ENCODE measurements at places on chromosomes 6 and 20. TPM values are rescaled to one million over a fixed set of nuclear protein-coding genes. Genes with fewer than 3 reads are reported as not detected.

The TRAPPC3L gene
- not detected for total RNA-seq

DNA sequence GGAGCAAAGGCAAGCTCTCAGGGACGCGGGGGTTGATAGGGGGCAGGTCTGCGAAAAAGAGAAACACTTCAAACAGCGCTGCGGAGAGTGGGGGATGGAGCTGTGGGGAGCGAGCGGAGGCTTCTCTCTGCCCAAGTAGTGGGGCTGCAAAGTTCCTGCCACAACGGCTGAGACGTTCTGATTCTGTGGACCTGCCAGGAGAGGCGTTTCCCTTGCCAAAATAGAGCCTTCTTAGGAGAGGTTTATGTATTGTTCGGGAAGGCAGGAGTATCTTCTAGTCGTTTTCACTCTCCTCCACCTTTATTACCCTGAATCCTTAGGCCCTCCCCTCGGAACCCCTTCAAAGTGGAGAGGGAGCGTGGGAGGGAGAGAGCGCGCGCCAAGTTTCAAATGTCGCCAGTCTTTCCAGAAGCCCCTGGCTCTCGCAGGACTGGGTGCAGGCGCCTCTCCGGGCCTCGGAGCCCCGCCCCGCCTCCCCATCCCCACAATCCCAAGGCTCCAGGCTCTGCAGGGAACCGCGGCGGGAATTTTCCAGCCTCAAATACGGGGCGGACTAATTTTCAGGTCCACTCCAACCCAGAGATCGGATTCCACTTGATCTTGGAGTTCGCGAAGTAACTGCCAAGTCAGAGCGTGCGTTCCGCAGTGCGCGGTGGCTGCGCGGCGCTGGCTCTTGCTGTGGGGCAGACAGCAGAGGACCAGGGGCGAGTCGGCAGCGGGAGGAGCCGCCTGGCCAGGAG, 10.0 kb upstream of the POU3F2 start:
- DNase-seq = no peak

GRCh38 chr6:152969688-152970418, 13.0 kb downstream of the FBXO5 start:
- no peak for DNase-seq

GRCh38 chr6:145899915-145900569, 64.1 kb downstream of the SHPRH start:
- no peak for DNase-seq

DNA sequence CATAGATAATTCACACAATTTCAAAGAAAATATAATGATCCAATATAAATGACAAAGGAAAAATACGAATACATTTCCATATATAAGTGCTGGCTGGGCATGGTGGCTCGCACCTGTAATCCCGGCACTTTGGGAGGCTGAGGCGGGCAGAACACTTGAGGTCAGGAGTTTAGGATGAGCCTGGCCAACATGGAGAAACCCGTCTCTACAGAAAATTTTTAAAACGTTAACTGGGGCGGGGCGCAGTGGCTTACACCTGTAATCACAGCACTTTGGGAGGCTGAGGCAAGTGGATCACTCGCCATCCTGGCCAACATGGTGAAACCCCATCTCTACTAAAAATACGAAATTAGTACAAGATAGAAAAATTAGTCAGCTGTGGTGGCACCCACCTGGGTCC, 14.9 kb upstream of the MAPK13 start:
- DNase-seq = no peak

DNA sequence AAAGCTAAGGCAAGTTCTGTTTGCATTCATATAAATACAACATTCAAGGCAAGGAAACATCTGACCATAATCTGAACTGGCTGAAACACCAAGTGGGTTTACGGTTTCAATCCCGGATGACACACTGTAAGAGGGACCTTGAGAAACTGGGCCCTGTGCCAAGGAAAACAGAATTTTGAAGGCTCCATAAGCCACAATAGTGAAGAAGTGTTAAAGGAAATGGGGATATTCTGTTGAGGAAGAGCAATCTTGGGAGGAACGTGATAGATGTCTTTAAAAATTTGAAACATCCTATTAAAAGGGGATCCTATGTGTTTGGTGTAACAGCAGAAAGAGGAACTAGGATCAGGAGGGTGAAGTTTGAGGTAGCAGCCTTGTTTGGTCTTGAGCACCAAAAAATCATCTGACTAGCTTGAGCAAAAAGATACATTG, 82.4 kb upstream of the TAB2 start:
- DNase-seq = no peak

DNA sequence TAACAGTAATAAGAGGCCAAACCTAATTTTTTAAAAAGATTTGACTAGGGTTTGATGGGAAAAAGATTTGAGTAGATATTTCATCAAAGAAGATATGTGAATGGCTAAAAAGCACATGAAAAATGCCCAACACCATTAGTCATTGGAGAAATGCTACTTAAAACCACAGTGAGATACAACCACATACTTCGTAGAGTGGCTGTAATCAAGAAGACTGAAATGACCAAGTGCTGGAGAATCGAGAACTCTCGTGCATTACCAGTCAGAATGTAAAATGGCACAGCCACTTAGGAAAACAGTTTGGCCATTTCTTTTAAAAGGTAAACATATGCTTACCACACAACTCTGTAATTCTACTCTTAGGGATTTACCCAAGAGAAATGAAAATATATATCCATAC, 175.5 kb downstream of the EYA2 start:
- DNase-seq = no peak

The CPNE1 gene
- total RNA-seq = 283 TPM

GRCh38 chr6:157759028-157759427, 64.0 kb upstream of the SNX9 start:
- no peak for DNase-seq

DNA sequence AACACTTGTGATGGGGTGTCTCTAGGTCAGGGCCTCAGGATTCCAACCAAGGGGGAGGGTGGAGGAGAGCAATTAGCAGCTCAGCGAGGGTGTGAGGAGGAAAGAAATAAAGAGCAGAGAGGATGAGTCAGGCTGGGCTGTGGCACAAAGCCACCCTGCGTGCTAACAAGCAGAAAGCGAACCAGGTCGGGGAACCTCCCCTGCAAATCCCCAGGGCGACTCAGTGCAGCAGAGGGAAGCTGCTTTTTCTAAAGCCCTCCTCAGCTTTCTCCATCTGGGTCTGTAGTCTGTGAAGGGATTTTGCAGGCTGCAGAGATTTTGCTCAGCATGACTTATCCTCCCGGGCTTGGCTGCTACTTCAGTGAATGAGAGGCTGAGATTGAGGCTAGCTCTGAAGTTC, 6.6 kb upstream of the SPO11 start:
- DNase-seq = no peak

GRCh38 chr6:136890986-136891385, 31.1 kb upstream of the SLC35D3 start:
- DNase-seq = no peak

The OOEP gene
- total RNA-seq = not detected

- no peak for DNase-seq
These were observed 277.0 kb upstream of the PTCHD4 start for GRCh38 chr6:48388044-48388443.

DNA sequence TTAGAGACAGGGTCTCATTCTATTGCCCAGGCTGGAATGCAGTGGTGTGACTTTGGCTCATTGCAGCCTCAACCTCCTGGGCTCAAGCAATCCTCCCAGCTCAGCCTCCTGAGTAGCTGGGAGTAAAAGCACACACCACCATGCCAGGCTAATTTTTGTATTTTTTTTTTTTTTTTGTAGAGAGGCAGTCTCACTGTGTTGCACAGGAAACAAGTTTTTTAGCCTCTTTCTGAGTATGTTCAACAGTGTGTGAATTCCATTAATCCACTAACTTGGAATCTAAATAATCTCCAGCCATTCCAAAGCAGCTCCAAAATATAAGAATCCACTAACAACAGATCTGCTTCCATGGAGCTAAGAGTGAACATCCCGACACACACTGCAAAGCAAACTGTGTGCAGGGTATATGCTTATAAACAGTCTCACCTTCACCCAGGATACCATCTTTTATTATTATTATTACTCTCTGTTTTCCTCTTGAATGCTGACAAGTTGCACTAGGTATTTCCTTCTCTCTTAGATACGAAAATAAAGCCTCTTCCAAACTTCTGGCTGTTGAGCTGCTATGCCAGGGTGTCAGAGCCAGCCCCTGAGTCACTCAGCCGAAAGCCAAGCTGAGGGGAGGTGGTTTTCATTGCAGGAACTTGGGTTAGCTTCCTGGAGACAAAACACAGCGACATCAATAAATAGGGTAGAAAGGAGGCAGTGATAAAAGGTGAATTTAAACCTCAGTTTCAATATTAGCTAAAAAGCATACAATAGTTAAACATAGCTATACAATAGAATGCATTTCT, 264.9 kb downstream of the HIVEP2 start:
- DNase-seq = peak; percentile 34

- no peak for DNase-seq
These were observed 222.5 kb downstream of the SYNDIG1 start for GRCh38 chr20:24691901-24692351.

DNA sequence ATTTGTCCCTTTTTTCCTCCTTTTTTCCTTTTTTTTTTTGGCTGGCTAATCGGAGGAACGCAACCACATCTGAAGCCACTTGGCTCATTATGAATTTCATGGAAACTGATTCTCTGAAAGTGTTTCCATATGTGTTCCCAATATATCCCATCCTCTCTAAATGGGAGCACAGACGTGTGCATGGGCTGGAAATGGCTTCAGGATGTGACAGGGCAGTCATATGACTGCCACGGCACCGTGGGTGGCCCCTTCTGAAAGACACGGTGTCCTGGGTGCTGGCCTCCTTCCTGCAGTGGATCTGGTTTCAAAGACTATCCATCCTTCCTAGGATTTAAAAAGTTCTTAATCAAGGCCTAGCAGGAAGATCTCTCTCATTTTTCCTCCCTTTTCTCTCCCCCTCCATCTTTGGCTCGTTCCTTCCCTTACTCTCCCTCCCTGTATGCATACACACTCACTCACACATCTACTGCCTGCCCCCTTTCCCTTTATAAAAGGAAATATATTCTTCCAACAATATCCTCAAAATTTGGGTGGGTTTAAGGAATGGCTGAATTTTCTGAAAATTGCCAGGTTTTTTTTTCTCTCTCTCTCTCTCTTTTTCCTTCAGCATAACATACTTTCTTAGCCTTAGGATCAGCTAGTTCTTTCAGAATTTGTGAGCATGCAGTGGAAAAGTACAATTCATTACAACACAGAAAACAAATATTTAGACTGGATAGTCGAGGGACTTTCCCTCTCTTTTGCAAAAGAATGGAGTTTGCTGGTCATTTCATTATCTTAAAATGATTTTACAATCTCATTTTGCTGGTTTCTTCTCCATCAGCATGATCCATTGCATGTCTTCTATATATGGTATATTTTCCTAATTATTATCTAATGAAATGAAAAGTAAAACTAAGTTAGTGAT, 161.2 kb upstream of the SUPT3H start:
- no peak for DNase-seq

DNA sequence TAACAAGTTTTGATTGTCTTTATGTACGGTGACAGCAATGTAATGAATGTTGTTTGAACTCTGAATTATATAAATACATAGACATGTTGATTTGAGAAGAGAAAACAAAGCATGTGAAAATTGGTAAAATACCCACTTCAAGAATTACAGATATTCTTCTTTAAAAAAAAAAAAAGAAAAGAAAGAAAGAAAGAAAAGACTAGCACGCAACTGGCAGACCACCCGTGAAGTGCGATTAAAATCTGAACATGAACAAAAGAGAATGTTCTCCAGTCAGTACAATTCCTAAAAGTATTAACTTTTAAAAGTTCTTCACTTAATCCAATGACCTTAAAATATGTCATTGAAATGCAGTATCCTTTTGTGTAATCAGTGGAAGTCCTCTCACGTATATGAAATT, 434.9 kb downstream of the TFAP2A start:
- DNase-seq = no peak

The ZC3H12D gene
- 28.1 TPM for total RNA-seq

GRCh38 chr20:39670988-39671387, 708.8 kb downstream of the DHX35 start:
- DNase-seq = no peak

The FILIP1 gene
- total RNA-seq = 0.08 TPM

GRCh38 chr20:4633780-4634179, 87.9 kb upstream of the PRND start:
- no peak for DNase-seq

DNA sequence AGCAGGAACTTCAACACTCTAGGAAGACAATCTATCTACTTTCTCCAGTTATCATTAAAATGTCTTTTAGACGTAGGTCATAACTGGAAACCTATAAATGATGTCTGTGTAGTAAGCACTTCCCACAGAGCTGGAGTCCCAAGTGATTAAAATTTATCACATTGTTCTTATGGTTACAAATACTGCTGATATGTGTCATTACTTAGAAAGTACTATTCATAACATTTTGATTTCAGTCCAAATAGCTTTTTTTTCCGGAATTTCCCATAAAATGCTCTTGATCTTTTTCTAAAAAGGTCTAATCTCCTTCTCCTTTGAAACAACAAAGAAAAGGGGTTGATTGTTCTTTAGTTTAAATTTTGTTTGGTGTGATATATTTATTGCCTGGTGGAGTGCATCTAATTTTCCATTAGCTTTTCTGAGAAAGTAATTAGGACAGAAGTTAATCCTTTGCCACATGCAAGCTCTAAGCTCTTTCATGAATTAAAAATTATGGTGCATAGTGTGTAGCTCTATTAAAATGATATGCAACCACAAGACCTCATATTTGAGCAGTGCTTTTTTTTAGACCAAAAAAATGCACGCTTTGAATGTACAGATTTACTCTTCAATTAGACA, 132.7 kb upstream of the TCF21 start:
- DNase-seq = no peak

The UST gene
- total RNA-seq = 0.46 TPM

The CPNE5 gene
- 5.1 TPM for total RNA-seq

DNA sequence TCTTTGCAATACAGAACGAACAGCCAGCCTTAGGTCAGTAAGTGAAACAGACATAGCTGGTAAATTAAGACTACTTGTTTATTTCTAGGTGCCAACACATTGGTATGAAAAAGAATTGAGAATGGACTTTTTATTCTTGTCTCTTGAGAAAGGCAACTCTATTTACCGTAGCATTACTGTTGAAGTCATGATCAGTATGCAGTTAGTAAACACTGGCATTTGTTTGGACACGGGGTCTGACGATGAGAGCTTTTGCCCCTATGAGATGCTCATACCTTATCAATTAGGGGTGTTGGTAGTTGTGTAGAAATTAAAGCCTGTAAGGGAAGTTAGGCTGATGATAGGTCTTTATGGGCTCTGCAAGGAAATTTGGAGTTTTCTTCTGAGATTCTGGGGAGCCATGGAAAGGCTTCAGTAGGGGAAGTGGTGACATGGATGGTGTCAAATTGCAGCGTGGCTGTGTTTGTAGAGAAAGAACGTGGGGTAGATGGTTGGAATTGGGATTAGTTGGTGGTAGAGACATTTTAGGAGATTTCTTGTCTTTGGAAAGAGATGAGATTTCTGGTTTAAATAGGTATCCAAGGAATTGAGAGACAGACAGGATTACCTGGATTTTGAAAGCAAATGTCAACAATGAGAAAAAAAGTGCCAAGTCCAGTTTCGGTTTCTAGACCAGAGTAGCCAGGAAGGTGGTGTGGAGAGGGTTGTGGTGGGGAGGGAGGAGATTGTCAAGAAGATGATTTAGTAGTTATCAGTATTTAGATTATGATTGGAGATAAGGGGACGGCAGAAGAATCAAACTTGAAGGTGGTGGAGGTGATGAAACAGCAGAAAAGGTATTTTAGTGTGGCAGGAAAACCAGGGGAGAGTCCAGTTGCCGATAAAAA, 116.6 kb downstream of the JARID2 start:
- DNase-seq = no peak
